ENCODE measurements at places on chromosomes 5 and 9.

DNA sequence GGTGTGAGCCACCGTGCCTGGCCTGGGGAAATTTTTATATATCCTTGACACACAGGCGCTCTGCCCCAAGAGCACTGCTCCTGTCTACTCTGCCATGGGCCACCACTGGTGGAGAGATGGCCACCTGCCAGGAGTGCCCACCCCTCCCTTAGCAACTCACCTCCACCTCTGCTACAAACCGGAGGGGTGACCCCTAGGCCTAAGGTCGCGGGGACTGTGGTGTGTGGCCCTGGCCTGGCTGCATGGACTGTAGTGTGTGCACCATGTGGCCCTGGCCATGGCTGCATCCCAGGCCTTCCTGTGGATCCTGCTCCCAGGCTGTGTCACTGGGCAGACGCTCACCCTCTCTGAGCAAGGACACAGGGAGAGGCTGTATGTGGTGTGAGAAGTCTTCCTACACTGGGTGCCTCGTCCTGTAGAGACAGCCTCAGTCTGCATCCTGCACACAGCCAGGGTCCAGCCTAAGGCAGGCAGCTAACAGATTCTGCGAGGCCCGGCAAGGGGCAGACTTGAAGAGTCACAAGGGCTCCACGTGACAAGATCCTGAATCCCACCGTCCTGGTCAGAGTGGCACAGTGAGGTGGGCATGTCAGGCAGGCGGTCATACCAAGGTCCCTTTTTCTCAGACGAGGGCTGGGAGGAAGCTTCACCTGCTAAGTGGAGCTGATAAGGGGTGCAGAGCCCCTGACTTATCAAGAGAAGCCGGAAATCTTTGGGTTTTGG lies 10.3 kb downstream of the NINJ1 start:
- H3K27ac ChIP-seq, result no peak overlapping the region
- H3K4me3 ChIP-seq, result no peak overlapping the region
- no peaks in the 10 kb centered on the region for H3K36me3 ChIP-seq
- H3K4me1 ChIP-seq, result no peaks in the 10 kb centered on the region

- H3K27ac ChIP-seq, result no peak overlapping the region
- DNase-seq, result no peak
- no peak overlapping the region for H3K4me3 ChIP-seq
- no peaks in the 10 kb centered on the region for H3K27me3 ChIP-seq
- H3K36me3 ChIP-seq, result no peaks in the 10 kb centered on the region
These were observed 138.8 kb downstream of the SMC2 start for GRCh38 chr9:104232781-104233341.

GRCh38 chr5:57332361-57332760 lies 150.2 kb downstream of the ACTBL2 start:
- no peak overlapping the region for H3K4me3 ChIP-seq
- H3K27ac ChIP-seq, result no peak overlapping the region
- no peaks in the 10 kb centered on the region for H3K36me3 ChIP-seq
- H3K4me1 ChIP-seq, result peaks cover 3% of the 10 kb centered on the region
- no peak for DNase-seq
- H3K27me3 ChIP-seq, result no peaks in the 10 kb centered on the region

GRCh38 chr9:38641985-38642864 lies 21.8 kb upstream of the ANKRD18A start:
- no peaks in the 10 kb centered on the region for H3K4me1 ChIP-seq
- no peaks in the 10 kb centered on the region for H3K36me3 ChIP-seq
- H3K27me3 ChIP-seq, result no peaks in the 10 kb centered on the region
- no peak overlapping the region for H3K4me3 ChIP-seq
- no peak overlapping the region for H3K27ac ChIP-seq
- DNase-seq, result no peak

- no peak for DNase-seq
- no peak overlapping the region for H3K4me3 ChIP-seq
- H3K4me1 ChIP-seq, result no peaks in the 10 kb centered on the region
- H3K27me3 ChIP-seq, result no peaks in the 10 kb centered on the region
These were observed 47.1 kb downstream of the SPIN1 start for GRCh38 chr9:88435336-88435735.

DNA sequence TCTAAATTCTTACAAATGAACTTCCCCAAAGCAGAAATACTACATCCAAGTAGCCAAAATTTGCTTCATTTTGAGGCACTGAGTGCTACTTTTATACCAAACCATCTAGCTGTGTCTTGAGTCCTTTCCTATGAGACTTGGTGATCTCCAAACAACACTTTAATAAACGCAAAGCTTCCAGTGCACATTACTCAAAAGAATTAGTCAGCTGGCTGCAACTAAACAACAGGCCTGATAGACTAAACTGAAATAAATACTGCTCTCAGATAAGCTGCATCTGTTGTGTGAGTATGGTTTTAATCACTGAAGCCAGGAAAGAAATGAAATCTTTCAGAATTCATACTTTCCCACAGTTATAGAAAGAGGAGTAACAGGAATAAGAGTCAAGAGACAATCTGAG lies 80.3 kb downstream of the VCAN start:
- no peak overlapping the region for H3K4me3 ChIP-seq
- no peak overlapping the region for H3K27ac ChIP-seq
- no peak for DNase-seq
- H3K36me3 ChIP-seq, result no peaks in the 10 kb centered on the region
- H3K4me1 ChIP-seq, result no peaks in the 10 kb centered on the region

DNA sequence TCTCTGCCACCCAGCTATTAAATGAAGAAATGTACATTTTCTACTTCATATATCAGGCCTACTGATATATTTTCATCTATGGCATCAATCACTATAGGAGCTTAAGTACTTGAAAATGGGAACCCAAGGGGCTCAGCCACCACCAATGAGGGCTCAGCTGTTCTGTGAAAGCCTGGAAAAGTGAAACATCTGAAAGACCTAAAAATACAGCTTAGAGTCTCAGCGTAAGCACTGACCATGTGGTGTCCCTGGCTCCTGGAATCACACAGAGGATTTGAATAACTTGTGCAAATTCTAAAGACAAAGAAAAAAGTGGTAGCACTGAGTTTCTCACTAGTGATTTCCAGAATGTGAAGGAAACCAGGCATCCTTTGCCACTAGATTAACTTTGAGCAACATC lies 64.5 kb downstream of the PTPRD start:
- H3K27me3 ChIP-seq, result no peaks in the 10 kb centered on the region
- no peak overlapping the region for H3K27ac ChIP-seq
- no peak for DNase-seq
- H3K4me1 ChIP-seq, result no peaks in the 10 kb centered on the region
- H3K4me3 ChIP-seq, result no peak overlapping the region

DNA sequence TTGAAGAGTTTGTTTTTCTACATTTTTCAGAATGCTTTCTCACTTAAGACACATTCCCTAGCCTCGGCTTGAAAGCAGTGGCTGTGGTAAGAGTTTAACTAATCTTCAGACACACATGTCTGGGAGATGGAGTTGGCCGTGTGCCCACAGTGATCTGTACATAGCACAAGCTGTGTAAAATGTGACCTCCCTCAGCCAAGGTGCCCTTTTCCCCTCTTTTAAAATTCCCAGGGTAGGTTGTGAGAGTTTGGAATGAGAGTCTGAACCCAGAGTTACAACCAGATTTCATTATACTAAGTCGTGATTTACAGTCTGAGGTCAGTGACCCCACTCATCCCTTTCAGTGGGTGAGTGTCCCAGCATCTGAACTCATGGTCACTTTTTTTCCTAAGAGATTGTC lies 230.4 kb downstream of the DOCK8 start:
- no peak overlapping the region for H3K27ac ChIP-seq
- peak; percentile 51 for DNase-seq
- H3K4me1 ChIP-seq, result no peaks in the 10 kb centered on the region

- H3K36me3 ChIP-seq, result no peaks in the 10 kb centered on the region
- peaks cover 7% of the 10 kb centered on the region for H3K4me1 ChIP-seq
- DNase-seq, result peak; percentile 87
- no peak overlapping the region for H3K27ac ChIP-seq
- H3K4me3 ChIP-seq, result no peak overlapping the region
These were observed 5.4 kb upstream of the TIFAB start for GRCh38 chr5:135457424-135458071.

Measured in aorta (tissue), 5 donors.